ENCODE measurements at places on chromosomes 6 and 20.

- DNase-seq, result no peak
Observed at GRCh38 chr6:143139239-143139784, 78.6 kb downstream of the AIG1 start.

DNA sequence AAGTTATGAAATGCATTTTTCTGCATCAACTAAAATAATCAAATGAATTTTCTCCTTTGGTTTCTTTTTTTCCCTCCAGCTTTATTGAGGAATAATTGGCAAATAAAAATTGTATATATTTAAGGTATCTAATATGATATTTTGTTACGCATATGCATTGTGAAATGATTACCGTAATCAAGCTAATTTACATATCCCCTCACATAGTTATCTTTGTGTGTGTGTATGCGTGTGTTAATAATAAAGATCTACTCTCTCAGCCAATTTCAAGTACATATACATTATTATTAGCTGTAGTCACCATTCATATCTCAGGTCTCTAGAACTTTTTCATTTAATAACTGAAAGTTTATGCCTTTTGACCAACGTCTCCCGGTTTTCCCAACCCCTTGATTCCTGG lies 61.1 kb downstream of the SYCP2L start:
- DNase-seq, result no peak

GRCh38 chr20:33676121-33676520 lies 1.9 kb upstream of the NECAB3 start:
- DNase-seq, result no peak

DNA sequence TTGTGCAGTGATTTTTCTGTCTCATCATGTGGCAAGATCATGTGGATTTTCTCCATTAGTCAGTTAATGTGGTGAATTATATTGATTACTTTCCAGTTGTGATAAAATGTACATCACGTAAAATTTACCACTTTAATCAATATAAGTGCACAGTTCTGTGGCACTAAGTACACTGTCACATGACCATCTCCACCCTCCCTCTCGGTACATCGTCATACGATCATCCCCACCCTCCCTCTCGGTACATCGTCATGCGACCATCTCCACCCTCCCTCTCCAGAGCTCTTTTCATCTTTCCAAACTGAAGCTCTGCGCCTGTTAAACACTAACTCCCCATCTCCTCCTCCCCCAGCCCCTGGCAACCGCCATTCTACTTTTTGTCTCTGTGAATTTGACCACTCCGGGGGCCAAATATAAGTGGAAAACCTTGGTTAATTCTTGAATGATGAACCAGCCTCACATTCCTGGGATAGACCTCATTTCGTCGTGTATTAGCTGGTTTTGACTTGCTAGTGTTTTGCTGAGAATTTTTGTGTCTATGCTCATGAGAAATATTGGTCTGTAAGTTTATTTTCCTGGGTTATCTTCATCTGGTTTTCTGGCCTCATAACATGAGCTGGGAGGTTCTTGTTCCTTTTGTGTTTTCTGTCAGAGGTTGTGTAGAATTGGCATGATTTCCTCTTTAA lies 10.8 kb downstream of the NTSR1 start:
- DNase-seq, result no peak

GRCh38 chr6:147310521-147310920 lies 106.3 kb downstream of the STXBP5 start:
- DNase-seq, result no peak

DNA sequence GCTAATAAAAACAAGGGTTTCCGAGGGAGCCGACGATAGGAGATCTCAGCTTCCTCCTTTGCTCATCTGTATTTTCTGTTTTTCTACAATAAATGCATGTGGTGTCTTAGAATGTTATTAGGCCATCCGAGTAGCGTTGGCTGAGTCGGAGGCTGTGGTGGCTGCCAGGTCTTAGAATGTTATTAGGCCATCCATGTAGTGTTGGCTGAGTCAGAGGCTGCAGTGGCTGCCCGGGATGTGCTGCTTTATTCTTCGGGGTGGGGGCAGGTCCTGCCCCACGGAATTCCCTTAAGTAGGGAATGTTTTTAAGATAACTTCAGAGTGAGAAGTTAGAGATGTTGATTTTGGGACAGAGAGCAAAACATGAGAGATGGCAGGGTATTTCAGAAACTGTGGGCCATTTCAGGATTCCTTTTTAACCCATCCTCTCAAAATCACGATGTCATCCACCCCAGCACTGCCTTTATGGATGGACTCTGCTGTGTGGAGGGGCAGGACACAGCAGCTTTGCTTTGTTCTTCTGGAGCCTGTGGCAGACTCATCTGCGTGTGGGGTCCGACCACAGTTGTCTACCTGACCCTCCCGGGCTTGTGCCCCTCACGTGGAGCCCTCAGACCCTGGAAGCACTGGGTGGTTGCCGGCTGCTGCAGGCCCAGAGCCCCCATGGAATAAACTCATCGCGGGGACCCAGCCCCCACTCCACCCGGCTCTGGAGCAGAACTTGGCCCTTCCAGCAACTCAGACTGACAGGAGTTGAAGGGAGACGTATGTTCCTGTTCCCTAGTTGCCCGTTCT lies 20.4 kb downstream of the OSBPL2 start:
- no peak for DNase-seq

- DNase-seq, result no peak
Observed at GRCh38 chr6:42403831-42404230, 47.9 kb downstream of the TRERF1 start.

- no peak for DNase-seq
Observed at GRCh38 chr6:14089224-14089623, 28.3 kb upstream of the CD83 start.

GRCh38 chr6:135600086-135600702 lies 102.7 kb upstream of the AHI1 start:
- DNase-seq, result no peak

DNA sequence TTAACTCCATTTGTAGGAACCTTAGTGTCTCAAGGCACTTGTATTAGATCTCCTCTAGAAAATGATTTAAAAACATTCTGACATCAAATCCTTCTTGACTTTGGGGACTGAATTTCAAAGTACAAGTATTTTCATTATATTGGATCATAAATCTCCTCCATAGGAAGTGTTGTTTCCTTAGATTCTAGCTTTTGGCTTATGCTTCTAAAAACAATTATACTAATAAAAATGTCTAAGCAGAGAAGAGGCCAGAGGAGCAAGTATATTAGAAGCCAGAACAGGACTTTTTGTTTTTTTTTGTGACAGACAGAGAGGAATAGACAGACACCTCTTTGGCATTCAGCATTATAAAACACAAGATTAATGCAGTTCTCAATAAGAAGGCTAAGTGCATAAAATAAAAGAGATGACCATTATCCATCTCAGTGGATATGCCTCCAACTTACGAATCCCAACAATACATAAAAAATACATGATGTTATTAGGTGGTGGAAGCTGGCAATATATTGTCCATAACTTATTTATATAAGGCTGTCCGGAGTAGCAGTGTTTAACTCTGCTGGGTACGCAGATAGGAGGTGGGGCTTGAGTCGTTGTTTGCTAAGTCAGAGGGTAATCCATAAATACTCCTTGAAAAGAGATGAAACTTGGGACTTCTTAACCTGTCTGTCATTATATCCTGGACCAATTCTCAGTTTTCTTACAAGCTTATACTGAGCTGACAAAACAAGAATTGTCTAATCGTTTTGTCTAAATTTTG lies 31.9 kb upstream of the NOX3 start:
- no peak for DNase-seq

DNA sequence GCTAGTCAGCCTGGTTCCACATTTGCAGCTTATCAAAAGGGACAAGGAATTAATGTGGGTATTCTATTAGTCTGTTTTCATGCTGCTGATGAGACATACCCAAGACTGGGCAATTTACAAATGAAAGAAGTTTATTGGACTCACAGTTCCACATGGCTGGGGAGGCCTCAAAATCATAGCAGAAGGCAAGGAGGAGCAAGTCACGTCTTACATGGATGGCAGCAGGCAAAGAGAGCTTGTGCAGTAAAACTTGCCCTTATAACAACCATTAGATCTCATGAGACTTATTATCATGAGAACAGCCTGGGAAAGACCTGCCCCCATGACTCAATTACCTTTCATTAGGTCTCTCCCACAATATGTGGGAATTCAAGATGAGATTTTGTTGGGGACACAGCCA lies 689.1 kb upstream of the MARCKS start:
- no peak for DNase-seq

DNA sequence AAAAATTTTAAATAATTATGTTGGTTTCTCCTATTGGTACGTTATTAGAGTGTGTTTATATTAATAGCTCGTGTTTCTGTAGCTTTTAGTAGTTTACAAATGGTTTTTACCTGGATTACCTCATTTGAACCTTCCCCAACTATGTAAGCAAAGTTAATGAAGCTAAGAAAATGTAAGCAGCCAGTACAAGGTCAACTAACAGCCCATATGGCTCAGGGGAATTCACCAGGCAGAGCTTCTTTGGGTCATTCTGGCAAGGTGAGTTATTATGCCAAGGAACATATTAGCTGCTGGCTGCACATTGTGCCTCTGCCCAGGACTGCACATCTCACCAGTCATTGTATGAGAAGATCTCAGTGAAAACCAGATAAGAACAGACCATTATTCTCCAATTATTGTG lies 27.0 kb upstream of the MARCKS start:
- DNase-seq, result no peak

- DNase-seq, result no peak
Observed at GRCh38 chr6:41814629-41815028, 27.1 kb downstream of the TOMM6 start.

DNA sequence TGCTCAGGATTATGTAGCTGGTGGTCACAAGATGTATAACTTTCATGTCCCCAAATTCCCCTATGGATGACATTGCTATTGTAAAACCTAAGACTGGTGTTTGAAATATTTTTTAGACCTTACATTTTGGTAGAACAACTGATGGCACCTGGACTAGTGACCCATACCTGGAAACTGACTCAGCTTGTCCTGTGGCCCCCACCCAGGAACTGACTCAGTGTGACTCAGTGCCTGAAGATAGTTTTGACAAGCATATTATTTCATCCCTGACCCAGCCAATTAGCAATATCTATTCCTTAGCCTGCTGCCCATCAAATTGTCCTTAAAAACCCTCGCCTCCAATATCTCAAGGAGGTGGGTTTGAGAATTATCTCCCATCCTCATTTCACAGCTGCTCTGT lies 90.9 kb upstream of the GRIK2 start:
- no peak for DNase-seq

Data from hematopoietic multipotent progenitor cell treated with erythropoietin and hydrocortisone succinate and interleukin-3 and kit ligand, for 8 days (in vitro differentiated cells).